Stimulated activated CD4-positive, alpha-beta T cell treated with anti-CD3 and anti-CD28 coated beads, Interleukin-2, amount 100 ng/mL, for 48 hours (primary cell): ENCODE measurements at places on chromosomes 2 and 18.

DNA sequence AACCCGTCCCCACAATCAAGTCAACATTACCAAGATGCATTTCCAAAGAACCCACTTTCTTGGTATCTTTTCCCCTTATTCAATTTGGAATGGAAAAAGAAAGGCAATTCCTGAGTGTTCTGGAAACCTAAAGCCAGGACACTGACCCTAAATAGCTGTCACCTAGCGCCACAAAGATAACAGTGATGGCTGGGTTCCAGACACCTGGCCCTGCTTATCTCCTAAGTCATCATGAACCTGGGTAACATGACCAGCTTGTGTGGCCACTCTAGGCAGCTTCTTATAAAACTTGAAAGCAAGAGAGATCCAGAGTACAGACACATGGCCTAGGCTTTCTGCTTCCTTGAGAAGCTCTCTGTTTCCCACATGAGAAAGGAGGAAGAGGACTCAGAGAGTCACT lies 95.4 kb downstream of the BOD1L2 start:
- no peak for DNase-seq

GRCh38 chr2:102005989-102006885 lies 14.5 kb downstream of the IL1R2 start:
- DNase-seq, result peak; percentile 30

- no peak for DNase-seq
Measured at GRCh38 chr2:191402966-191403565, 157.9 kb downstream of the MYO1B start.

- DNase-seq, result no peak
Measured at GRCh38 chr18:54673936-54674335, 82.9 kb downstream of the DYNAP start.

GRCh38 chr18:9069601-9070000 lies 32.9 kb upstream of the NDUFV2 start:
- DNase-seq, result no peak

GRCh38 chr2:182649316-182649715 lies 66.7 kb upstream of the DNAJC10 start:
- DNase-seq, result no peak

GRCh38 chr2:49490710-49491109 lies 336.4 kb upstream of the FSHR start:
- DNase-seq, result peak; percentile 4

GRCh38 chr18:44715842-44716241 lies 35.2 kb downstream of the SETBP1 start:
- no peak for DNase-seq

GRCh38 chr2:116692988-116693387 lies 1121.5 kb upstream of the DDX18 start:
- no peak for DNase-seq

DNA sequence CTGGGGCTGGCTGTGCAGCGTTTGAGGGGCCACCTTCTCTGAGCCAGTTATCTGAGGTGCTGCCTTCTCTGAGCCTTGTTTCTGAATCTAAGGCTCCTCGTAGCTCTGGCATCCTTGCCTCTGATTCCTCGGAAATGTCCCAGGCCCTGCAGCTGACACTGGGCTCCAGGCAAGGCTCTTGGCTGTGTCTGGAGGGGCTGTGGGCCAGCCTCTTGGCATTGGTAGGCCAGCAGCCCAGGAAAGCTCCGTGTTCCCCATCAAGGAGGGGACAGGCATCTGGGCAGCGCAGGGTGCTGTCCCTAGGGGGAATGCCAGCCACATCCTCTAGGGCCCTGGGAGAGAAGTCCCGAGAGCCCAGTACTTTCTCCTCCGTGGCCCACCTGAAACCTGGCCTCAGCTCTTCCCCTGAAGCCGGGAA lies 40.7 kb upstream of the TAF1B start:
- no peak for DNase-seq

DNA sequence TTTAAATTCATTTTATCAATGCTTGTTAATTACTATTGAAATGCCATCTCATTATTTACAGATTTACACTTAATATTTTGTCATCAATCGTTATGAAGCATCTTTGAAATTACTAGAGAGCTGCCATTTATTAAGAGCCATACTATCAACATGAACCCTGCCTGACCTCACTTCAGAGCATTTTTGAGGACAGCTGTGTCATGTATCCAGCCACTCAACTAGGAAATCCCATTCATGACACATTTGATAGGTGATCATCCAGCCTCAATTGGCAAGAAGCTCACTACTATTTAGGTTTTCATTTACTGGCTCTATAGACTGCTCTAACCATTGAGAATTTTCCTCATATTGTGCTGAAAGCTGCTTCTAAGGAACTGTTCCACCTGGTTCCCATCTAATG lies 40.6 kb upstream of the TLK1 start:
- no peak for DNase-seq

DNA sequence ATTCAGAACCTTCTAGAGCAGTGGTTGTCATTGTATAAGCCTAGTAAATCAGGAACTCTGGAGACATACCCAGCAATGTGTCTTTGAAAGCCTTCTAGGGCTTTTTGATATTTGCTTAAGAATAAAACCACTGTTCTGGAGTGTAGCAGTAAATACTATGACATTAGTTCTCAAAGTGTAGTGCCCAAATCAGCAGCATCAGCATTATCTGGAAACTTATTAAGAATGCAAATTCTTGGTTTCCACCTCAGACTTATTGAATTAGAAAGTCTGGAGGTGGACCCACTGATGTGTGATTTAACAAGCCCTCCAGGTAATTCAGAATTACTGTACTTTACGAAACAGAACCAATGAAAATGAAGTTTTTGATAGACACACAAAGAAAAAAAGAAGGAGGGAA lies 509.7 kb downstream of the SUCLG1 start:
- no peak for DNase-seq

- no peak for DNase-seq
Measured at GRCh38 chr2:11024687-11025086, 113.0 kb downstream of the KCNF1 start.

- DNase-seq, result no peak
Measured at GRCh38 chr18:61362511-61362910, 29.3 kb downstream of the CDH20 start.

DNA sequence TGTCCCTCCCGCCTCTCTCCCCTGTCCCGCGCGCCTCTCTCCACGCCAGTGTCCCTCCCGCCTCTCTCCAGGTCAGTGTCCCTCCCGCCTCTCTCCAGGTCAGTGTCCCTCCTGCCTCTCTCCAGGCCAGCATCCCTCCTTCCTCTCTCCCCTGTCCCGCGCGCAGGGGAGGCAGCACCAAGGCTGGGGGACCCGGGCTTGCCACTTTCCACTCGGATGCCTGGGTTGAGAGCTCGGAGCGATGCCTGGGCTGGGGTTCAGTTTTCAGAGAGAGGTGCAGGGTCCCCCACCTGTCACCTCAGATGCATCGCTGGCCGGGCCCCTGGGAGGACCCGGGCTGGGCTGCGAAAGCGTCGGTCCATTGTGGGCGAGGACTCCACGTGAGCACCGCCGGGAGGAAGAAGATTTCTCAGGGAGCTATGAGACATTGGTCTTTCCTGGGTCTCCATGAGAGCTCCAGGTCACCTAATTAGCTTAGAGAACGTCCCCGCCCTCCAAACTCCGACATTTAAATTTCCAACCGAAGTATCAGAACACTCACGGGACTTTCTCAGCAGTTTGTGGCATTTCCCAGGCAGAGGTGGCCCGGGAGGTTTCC lies 2.1 kb downstream of the FBLN7 start:
- no peak for DNase-seq

- DNase-seq, result no peak
Measured at GRCh38 chr2:161725297-161725696, 101.1 kb downstream of the SLC4A10 start.

DNA sequence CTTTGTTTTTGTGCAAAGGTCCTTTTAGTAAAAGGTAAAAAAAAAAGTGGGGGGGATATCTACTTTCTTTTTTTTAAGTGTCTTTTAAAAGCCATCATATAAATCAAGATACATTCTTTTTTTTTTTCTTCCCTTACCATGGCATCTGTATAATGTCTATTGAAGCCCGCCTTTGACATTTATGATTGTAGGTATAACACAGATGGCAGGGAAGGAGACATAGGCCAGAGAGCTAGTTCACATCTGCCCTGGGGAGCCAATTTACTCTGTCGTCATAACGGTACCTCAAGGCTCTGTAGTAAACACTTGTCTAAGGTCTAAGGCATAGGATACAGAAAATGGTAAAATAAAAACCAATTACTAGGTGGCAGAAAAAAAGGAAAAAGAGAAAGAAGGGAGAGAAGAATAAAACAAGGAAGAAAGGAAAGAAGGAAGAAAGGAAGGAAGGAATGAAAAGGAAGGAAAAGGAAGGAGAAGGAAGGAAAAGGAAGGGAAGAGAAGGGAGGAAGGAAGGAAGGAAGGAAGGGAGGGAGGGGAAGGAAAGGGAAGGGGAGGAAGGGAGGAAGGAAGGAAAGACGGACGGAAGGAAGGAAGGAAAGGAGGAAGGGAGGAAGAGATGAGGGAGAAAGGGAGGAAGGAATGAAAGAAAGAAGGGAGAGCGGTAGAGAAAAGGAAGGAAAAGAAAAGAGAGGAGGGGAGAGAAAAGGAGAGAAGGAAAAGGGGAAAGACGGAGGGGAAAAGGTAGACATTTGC lies 343.5 kb downstream of the RBM43 start:
- DNase-seq, result no peak
